Urinary bladder (tissue), 4 donors: ENCODE measurements at places on chromosomes 3 and 15.

DNA sequence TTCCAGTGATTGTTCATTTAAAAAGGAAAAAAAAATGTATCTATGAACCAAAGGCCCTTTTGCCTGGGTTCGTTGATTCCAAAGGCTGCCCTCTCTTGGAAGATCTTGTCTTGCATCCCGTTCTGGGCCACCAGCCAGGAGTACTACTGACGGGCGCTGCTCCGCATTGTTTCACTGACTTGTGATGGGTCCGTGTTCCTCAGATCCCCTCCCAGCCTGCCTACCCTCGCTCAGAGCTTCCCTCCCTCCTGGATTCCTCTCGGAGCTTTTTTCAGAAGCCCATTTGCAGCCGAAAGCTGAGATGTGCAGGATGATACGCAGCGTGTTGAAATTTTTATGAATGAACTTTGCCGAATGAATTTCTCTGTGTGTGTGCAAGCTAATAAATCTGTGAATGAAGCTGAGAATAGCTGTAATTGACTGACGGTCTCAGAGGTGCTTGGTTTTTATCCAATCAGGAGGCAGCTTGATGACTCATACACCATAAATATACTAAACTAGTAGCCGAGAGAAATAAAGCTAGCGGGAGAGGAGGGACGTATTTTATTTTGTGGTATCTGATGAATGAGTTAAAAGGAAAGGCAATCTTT lies at the start of gene SHC4:
TSS of gene SHC4 (minus strand) at position 396 of the 590 bp plus-strand sequence. CDS start 904 bp downstream, outside the sequence.
- DNase-seq: peak; percentile 61

DNA sequence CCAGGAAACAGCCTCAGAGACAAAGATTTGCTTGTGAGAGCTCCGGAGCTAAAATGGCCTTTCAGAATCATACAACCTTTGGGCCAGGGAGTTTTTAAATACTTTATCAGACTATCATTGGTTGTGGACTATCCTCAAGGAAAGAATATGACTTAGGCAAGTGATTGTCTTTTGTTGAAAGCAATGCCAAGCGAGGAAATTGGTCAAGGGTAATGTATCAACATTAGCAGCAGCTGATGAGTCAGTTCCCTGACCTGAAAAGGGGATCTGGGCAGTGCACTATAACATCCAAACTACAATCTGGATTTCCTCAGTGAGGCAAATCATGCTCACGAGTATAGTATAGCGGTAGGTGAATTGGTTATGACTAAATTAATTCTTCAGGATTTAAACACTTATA lies 303.6 kb downstream of the LSAMP start:
- DNase-seq: no peak

- no peak for DNase-seq
These were observed 15.9 kb downstream of the ABHD2 start for GRCh38 chr15:89104172-89104564.

GRCh38 chr3:18382760-18383369 lies 42.3 kb downstream of the SATB1 start:
- DNase-seq: no peak

DNA sequence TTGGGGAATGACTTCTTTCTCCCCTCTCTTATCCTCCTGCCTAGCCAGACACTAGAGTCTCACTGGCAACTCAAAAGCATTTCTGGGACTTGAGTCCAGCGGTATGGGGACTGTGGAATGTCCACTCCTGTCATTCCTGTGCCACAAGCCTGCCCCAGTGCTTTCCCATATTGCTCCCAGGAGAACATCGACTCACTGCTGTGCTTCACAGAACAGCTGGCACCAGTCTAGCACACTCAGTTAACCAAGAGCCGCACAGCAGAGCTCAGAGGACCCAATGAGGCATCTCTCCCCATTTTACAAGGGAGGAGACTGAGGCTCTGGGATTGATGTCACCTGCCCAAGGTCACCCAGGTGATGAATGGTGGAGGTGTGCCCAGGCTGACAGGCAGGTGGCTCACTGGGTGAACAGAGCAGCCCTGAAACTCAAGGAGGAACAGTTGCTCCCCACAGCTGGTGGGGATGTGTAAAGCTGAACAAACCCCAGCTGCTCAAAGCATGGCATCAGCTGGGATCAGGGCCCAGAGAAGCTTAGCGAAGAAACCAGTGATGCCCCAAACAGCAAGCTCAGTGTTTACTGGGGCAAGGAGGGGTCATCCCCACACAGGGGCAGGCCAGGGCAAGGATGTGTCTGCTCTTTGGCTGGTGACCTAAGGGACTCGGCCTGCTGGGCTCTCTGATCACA lies 35.4 kb upstream of the DUSP7 start:
- no peak for DNase-seq

- no peak for DNase-seq
These were observed 58.6 kb downstream of the QTRT2 start for GRCh38 chr3:114115143-114115542.

GRCh38 chr3:117788061-117788460 lies 1078.5 kb downstream of the TUSC7 start:
- DNase-seq: no peak

DNA sequence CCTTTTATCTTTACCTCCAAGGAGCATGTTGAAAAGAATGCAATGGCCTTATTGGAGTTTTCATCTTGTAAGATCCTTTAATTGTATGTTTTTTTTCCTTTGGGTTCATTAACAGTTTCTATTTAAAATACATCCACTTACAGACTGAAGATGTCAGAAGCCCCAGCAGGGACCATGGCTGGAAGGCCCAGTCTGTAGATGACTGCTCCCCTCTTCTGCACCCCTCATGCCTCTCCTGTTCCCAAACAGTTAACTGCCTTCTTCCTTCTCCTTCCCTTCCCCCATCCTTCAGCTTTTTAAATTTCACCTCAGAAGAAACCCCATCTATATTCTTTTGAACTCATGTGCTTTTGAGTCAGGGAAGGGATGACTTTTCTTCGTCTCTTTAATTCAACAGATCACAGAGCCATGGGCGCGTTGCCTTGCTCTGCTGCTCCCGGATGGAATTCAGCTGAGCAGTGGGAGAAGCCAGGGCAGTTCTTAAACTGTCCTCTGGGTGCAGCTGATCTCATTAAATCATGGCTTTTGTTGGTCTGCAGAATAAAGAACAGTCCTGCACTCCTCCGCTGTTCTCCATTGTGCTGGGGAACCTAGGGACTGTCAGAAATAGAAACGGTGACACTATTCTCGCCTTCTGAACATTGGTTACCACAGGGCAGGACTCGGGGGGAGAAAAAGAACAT lies 71.5 kb upstream of the EIF1B start:
- DNase-seq: no peak

GRCh38 chr15:93288728-93289294 lies 199.8 kb upstream of the RGMA start:
- DNase-seq: no peak

GRCh38 chr3:35832140-35832571 lies 192.8 kb downstream of the ARPP21 start:
- DNase-seq: no peak

DNA sequence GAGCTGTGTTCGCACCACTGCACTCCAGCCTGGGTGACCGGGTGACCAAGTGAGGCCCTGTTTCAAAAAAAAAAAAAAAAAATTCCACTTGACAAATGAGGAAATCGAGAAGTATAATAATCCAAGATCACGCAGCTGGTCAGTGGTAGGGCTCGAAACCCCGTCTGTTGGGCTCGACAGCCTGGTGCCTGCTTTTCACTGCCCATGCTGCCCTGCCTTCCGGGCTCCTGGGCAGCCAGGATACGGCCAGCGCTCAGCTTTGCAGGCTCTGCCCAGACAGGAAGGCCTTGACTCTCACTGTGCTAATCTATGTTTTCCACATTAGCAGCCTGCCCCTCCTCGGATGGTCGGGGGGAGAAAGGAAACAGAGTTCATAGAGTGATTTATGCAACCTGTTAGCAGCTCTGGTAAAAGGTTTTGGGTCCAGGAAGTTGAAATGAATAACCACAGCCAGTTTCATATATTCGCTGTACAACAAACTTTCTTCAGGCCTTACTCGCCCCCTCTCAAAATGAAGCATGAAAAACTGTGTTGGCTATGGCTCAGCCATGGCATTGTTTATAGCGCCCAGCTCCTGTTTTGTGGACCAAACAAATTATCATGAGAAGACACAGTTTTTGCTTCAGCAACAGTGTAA lies 108.8 kb downstream of the XXYLT1 start:
- DNase-seq: no peak

DNA sequence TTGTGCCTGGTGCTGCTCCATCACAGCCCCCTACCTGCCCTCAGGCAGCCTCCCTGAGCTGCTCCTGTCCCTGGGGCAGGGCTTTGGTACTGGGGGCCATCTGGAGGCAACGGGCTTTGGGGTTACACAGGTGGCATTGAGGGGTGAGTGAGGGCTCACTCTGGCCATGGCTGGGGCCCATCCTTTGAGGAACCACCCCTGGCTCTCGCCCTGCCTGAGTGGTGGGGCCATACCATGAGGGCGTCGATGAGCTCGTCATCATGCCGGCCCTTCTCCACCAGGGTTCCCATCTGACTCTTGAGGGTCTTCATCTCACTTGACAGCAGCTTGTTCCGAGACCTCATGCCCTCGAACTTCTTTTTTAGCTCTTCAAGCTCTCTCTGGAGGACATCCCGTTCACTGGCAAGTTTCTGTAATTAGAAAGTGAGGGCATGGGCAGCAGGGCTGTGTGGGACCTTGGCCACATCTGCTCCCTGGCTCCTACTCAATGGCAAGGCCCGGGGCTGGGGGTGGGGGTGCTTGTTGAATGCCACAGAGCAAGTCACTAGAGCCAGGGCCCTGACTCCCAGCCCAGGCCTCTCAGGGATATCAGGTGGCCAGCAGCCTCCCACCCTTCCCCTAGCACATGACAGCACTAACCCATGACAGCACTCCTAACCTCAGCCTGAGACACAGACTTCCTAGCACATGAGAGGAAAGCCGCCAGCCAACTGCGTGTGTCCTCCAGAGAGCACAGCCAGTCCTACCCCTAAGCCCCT lies 33.5 kb downstream of the CCDC13 start:
- DNase-seq: no peak

DNA sequence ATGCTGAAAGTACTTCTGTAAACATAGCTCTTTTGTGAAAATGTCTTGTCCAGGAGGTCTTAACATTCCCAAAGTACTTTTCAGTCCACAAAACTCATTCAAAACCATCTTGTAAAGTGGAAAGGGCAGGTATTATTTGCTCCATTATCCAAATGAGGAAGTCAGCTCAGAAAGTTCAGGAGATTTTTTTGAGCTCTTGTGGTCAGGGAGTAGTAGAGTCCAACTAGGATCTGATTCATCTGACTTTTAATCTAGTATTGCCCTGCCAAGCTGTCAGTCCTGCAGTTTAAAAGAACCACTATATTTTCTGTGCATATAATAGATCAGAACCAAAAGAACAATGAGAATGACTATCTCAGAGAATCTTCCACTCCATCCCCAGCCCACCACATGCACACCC lies 83.5 kb downstream of the FOXB1 start:
- DNase-seq: no peak

DNA sequence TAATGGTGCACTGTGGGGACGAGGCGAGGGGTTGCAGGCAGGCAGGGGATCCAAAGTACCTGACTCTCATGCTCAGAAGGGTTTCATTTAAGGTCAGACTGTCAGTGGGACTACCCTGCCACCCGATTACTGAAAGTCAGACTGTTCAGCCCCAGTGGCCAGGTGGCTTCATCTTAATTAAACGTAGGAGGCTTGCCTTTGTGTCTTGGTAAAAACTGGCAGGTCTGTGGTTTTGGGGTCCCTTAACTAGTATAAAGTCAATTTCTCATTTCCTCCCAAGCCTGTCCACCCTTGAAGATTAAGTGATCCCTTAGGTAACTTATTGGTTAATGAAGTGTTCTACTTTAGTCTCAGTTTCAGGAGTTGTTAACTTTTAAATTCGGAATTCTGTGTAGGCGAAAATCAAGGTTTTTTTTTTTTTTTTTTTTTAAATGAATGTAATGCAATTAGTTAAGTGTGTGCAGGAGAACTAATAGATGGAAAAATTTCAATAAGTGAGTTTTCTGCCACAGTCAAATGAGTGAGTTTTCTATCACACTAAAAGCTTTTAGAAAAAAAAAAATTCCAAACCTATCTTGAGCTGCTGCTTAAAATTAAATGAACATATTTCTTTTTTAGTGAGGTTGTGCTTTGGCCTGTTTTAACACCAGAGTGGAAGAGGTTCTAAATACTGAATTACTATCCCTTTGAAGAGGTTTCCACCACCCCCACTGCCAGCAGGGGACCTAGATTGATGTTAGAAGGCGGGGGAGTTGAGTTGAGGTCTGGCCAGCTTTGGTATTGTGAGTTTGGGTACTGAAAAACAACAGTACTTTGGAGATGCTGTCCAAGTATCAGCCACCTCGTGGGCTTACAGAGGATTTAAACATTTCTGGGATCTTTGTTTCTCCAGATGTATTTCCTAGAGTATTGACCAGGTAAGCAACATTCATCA lies 15.2 kb downstream of the ITPR1 start:
- DNase-seq: no peak

GRCh38 chr15:88649286-88649733 lies 10.5 kb downstream of the ISG20 start:
- DNase-seq: no peak

GRCh38 chr3:170092907-170093306 lies 55.1 kb downstream of the GPR160 start:
- DNase-seq: no peak

- no peak for DNase-seq
These were observed 77.5 kb downstream of the IGF1R start for GRCh38 chr15:98725874-98726273.

GRCh38 chr15:90895571-90896117 lies 7.5 kb upstream of the MAN2A2 start:
- DNase-seq: no peak

- no peak for DNase-seq
These were observed 245.9 kb upstream of the TOPAZ1 start for GRCh38 chr3:43995547-43996378.

DNA sequence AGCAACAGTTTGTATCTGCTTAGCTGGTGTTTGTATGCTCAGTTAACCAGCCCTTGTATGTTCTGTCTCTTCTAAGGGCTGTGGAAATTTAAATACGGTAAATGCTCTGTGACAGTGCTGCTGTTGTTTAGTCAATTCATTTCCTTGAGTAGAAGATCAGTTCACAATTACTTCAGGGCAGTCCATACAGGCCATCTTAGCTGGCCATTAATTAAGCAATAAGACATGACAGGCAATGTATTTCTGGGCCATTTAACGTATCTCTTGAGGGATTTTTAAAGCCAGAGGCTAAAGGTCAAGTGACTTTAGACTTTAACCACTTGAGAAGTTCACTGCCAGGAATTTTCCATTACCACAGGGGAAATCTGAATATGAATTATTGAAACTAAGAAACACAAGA lies 351.8 kb downstream of the ZIC1 start:
- DNase-seq: no peak

DNA sequence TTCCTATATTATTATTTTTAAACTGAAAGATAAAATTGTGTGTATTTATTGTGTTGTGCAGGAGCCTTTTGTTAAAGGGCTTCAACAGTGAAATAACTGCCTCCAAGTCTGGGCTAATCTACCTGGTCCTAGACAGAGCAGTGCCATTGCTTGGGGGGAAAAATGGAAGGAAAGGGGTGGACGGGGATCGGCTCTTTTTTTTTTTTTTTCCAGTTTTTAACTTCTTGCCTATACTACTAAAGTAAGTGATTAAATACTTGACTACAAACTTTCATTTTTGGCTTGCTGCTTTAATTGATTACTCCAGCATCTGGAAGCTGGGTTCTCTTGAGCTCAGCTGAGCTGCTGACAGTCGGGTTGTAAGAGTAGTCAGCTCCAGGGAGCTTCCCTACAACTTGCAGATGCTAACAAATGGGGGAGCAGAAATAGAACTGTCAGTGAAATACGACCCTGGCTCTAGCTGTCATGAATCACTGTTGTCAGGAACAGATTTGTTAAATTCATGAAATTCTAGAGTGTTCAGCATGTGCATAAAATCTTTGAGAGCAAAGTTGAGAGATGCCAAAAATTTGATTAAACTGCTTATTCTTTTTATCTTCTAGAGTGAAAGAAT lies 276.7 kb downstream of the ROBO1 start:
- DNase-seq: no peak

- DNase-seq: no peak
These were observed 414.4 kb upstream of the TMCO5A start for GRCh38 chr15:37520026-37520425.
